Stimulated activated CD4-positive, alpha-beta T cell treated with anti-CD3 and anti-CD28 coated beads, Interleukin-12 subunit alpha, Interleukin-12 subunit beta, amount 100 ng/mL, for 4 hours (primary cell): ENCODE measurements at places on chromosomes 1 and 21.

- no peak for DNase-seq
Measured at GRCh38 chr1:67110352-67110751, 24.4 kb downstream of the C1orf141 start.

- DNase-seq, result no peak
Measured at GRCh38 chr21:38136201-38136600, 120.6 kb upstream of the KCNJ15 start.

GRCh38 chr1:23904748-23905357, 8.3 kb downstream of the CNR2 start:
- no peak for DNase-seq

DNA sequence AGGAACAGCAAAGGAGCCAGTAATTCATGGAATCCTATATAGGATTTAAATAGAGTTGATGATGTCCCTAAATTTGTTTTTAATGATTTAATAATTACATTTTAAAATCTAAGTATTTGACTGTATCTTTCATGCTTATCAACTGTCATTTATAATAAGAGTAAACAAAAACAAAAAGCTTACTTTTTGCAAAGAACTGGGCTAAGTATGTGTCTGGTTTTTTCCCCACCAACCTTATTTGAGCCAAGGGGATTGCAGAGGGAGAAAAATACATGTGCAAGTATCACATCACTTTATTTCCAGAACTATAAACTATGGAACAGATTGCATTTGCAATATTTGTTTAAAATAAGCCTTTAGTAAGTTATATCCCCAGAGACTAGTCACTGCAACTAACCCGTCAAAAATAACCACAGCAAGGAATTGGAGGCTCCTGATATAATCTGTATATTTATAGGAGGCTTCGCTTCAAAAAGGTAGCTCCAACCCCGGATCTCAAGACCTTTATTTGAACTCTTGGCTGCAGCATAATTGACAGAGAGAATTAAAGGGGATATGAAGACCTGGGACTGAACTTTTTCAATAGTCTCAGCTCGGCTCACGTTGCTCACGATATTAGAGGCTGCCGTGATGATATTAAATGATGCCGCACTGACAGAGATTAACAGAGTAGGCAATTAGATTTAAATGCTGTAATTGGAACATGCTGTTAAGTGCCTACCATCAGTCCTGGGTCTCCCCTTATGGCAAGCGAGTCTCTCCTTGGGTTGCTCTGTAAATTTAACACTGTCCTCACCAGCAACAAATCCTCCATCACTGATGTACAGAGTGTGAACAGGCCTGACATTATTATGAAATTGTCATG, 329.1 kb upstream of the NFIA start:
- DNase-seq, result no peak

GRCh38 chr1:66917476-66917875, 7.2 kb downstream of the DNAI4 start:
- no peak for DNase-seq

- no peak for DNase-seq
Measured at GRCh38 chr1:154181944-154182343, 10.0 kb downstream of the TPM3 start.

GRCh38 chr1:153470707-153471106, 10.3 kb upstream of the S100A7 start:
- no peak for DNase-seq

DNA sequence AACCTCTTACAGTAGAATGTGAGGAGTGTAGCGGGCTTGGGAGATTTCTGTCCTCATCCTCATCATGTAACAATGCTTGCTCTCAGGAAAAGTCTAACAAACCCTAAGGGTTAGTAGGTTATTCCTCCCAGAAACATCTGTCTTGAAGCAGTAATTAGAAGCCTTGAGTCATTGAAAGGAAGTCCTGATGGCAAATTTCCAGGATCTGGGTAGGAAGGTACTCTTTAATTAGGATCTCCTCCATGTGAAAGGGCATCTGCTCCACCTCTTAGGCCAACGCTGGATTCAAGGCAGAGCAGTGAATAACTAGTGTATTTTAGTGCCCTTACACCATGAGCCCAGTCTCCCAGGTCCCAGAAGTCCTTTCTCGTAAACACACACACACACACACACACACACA, 106.6 kb upstream of the BARHL2 start:
- DNase-seq, result no peak

GRCh38 chr1:24743404-24744211, 1.6 kb upstream of the CLIC4 start:
- no peak for DNase-seq

- DNase-seq, result no peak
Measured at GRCh38 chr21:41029571-41029970, 138.4 kb upstream of the BACE2 start.

DNA sequence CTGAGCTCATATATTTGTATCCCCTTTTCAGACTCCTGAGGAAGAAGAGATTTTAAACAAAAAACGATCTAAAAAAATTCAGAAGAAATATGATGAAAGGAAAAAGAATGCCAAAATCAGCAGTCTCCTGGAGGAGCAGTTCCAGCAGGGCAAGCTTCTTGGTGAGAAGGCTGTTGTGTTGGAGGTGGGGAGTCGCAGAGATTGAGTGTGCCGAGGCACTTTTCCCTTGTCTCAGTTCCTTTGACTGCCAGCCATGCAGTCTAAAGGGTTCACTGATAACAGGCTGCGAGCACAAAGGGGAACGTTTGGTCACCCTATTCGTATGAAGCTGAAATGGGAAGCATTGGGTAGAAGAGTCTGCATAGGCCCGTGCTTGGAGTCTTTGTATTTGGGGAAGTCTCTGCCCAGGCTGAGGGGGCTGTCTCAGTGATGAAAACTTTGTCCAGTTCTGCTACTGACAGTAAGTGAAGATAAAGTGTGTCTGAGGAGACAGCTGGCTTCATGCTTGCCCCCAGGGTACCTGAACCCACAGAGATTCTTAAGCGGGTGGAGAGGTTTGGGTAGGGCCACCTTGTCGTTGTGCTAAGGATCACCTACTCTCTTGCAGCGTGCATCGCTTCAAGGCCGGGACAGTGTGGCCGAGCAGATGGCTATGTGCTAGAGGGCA, 2.8 kb downstream of the RPS8 start:
- DNase-seq, result no peak

DNA sequence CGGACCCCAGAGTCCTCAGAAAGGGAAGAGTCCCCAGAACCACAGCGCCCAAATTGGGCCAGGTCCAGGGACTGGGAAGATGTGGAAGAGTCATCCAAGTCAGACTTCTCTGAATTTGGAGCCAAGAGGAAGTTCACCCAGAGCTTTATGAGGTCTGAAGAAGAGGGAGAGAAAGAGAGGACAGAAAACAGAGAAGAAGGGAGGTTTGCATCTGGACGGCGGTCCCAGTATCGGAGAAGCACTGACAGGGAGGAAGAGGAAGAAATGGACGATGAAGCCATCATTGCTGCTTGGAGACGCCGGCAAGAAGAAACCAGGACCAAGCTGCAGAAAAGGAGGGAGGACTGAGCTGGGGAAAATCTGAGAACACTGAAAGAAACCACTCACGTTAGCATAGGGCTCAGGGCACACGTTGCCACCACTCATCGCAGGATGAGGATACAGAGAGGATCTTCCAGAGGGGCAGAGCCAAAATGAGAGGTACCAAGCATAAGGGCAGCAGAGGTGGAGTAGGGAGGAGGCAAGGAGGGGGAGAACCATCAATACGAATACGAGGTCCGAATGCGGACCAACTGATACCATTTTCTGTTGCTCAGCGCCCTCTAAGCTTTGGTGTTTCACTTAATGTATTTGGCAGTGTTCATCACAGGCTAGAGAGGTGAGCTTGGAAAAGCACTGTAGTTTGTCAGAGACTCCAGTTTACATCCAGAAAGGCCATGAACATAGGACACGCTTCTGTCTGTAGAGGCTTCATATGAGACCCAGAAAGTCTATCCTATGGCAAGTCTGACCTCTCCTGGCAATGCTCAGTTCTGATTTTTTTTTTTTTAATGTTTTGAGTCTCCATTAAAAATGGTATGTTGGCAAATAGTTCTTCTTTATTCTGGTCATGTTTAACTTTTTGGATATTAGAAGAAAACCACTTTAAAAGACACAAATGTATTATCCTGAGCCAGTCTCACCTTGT, 34.7 kb downstream of the STYXL2 start:
- DNase-seq, result no peak

DNA sequence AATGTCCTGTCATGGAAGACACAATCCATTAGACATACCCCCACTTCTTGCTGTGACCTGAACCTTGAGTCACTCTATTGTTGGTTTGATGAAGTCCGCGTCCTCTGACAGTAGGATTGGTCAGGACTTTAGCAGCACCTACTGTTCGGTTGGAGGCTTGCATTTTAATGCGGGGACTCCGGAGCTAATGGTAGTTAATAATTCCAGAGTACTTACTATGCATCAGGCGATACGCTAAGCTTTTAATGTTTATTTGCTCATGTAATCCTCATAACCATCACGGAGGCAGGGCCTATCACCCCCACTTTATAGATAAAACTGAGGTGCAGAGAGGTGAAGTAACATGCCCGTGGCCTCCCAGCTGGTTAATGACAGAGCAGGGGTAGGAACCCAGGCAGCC, 7.9 kb upstream of the ELF3 start:
- no peak for DNase-seq

GRCh38 chr1:21626921-21627339, 42.2 kb downstream of the RAP1GAP start:
- DNase-seq, result no peak

GRCh38 chr1:15390667-15391066, 19.0 kb upstream of the EFHD2 start:
- DNase-seq, result no peak

- DNase-seq, result no peak
Measured at GRCh38 chr1:202701200-202701599, 9.1 kb downstream of the SYT2 start.

DNA sequence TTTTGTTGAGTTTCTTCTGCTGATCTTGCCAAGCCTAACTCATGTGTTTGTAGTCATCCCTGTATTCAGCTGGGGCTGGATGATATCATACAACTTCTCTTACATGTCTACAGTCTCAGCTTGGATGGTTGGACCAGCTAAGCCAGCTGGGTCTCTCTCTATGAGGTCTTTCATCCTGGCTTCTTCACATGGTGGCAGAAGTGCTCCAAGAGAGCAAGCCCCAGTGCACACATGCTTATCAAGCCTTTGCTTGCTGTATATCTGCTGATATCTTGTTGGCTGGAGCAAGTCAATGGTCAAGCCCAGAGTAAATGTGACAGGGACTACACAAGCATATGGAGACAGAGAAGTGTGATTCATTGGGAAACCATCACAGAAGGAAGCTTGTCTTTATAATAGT, 29.2 kb upstream of the SLC44A5 start:
- DNase-seq, result no peak

DNA sequence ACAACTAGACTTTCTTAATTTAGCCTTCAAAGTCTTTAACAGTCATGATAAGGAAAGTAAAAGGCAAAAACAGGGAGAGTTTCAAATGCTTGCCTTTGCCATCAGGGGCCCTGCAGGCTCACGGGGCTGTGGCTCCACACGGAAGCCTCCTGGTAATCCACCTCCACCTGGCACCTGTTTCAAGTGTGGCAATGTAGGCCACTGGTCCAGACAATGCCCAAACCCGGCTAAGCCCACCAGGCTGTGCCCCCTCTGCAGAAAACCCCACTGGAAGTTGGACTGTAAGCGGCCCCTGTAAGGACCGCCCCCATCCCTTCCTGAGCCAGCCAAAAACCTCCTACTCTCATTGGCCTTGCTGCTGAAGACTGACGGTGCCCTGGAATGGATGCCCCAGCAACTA, 32.5 kb downstream of the VN1R5 start:
- no peak for DNase-seq

- no peak for DNase-seq
Measured at GRCh38 chr1:22969304-22969709, 3.4 kb downstream of the LACTBL1 start.

GRCh38 chr1:193919827-193920226, 733.4 kb upstream of the B3GALT2 start:
- no peak for DNase-seq

GRCh38 chr1:204652497-204652896, 33.0 kb downstream of the LRRN2 start:
- DNase-seq, result no peak

- peak; percentile 41 for DNase-seq
Measured at GRCh38 chr1:151720974-151721787, at the start of gene RIIAD1. TSS of gene RIIAD1 (plus strand) at chr1:151721522. CDS start at chr1:151721537, 15 bp downstream.

GRCh38 chr1:114009393-114009792, 30.1 kb downstream of the OLFML3 start:
- DNase-seq, result no peak

- peak; percentile 61 for DNase-seq
Measured at GRCh38 chr21:44920694-44921604, at the start of gene ITGB2. TSS of gene ITGB2 (minus strand) at chr21:44920899. CDS start at chr21:44910782, 10,117 bp downstream.

DNA sequence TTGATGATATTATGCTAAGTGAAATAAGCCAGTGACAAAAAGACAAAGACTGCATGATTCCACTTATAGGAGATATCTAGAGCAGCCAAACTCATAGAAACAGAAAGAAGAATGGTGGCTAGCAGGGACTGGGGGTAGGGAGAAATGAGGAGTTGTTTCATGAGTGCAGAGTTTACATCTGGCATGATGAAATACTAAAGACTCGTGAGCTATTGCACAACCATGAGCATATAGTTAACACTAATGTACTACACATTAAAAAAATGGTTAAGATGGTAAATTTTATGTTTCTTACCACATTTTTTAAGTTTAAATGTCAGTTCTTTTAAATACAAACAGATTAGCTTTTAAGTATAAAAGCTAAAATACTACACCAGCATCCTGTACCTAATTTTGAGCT, 57.8 kb downstream of the ESRRG start:
- DNase-seq, result no peak

- peak; percentile 8 for DNase-seq
Measured at GRCh38 chr21:24375201-24375600, 1232.1 kb downstream of the MRPL39 start.

DNA sequence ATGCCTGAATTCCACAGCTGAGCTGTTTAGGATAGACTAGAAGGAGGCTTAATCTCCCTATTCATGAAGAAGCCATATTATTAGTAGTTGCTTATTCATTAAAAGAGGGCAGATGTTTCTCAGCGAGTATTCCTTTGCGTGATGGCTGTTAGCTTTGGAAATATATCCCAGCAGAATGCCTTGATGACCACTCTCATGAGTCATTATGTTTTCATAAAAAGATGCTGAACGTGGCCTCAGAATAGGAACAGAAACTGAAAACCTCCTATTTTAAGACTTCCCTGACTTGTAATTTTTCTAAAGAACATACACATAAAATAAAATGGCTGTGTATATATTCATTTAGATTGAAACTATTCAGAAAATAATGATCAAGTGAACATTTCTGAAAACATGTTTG, 9.6 kb upstream of the PLA2G4A start:
- no peak for DNase-seq

DNA sequence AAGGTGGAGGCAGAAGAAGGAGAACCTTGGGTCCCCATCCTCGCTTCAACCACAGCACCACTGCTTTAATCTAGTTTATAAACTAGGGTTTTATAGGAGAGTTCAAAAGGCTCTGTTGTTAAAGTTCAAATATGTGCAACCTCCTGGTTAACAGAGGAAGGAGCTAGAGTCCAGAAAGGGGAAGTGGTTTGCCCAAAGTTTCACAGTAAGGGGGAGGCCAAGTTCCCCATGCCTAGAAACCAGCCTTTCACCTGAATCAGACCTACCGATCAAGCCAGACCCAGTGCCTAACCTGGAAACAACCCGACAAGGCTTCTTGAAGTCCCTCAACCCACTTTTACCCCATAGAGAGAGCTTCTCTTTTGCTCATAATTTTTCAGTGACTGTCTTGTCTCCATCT, 106.5 kb downstream of the PLPP3 start:
- no peak for DNase-seq

GRCh38 chr1:232456714-232457113, 173.2 kb downstream of the SIPA1L2 start:
- DNase-seq, result no peak

- no peak for DNase-seq
Measured at GRCh38 chr1:230588323-230588746, 53.9 kb upstream of the COG2 start.

GRCh38 chr1:172917972-172918371, 132.8 kb downstream of the TNFSF18 start:
- no peak for DNase-seq
